Left hindlimb (tissue), 1 donor: ENCODE measurements at places on chromosomes 2 and 18.
A peak's percentile ranks its signal among the peaks of the same experiment; 100 is the strongest.

DNA sequence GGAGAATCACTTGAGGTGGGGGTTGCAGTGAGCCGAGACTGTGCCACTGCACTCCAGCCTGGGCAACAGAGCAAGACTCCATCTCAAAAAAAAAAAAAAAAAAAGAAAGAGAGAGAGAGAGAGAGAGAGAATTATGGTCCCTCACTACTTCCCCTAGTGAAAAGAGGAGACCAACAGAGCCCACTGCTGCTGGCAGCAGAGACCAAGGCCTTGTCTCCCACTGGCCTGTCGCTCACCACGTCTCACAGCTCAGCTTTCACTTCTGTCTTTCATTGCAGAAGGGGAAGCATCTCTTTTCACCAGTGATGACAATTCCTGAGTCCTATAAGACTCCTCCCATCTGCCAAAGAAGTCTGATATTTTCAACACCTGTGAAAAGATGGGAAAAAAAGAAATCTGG, 81.3 kb downstream of the CLHC1 start:
- no peak for DNase-seq

GRCh38 chr2:143078104-143078503, 51.1 kb upstream of the ARHGAP15 start:
- no peak for DNase-seq

- peak; percentile 48 for DNase-seq
Observed at GRCh38 chr2:88765154-88765888, 73.8 kb downstream of the RPIA start.

DNA sequence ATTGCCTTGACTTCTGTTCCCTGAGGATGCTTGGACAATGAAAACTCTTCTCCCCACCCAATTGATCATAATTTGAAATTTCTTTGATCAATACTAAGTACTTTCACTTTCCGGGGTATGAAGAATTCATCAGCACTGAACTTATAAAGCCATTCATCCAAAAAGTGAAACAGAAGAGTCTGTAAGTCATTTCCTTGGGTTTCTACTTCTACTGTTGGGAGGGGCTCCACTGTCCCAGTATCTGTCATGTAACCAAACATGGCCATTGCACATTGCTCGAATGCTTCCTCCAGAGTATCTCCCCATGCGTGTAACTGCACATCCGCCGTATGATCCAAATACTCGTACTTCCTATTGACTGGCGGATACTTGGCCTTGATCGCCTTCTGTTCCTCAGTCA, 30.3 kb downstream of the NCL start:
- DNase-seq, result no peak
